Panc1 (cell line): ENCODE measurements at places on chromosomes 6 and 20.

- no peaks in the 10 kb centered on the region for H3K27me3 ChIP-seq
- no peak overlapping the region for H3K4me3 ChIP-seq
- DNase-seq = no peak
- no peaks in the 10 kb centered on the region for H3K4me1 ChIP-seq
- no peak overlapping the region for H3K27ac ChIP-seq
Observed at GRCh38 chr6:41560431-41561192, 14.4 kb downstream of the FOXP4 start.

DNA sequence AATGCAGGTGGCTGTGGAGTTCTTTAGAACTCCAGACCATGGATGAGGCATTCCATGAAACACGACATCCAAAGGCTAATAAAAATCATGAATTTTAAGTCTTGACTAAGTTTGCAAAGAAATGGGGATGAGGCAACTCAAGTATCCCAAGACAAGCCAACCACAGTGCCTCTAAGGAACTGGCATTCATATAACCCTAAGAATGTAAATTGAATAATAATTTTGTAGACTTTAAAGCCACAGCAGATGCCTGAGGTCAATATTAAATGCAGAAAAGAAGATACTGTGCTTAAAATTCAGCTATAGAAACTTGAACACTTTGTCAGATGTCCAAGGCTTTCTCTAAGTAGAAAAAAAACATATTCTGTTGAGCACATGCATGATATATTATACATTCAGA lies 54.5 kb downstream of the TFAP2B start:
- no peak overlapping the region for H3K27ac ChIP-seq
- no peak for DNase-seq
- no peaks in the 10 kb centered on the region for H3K4me1 ChIP-seq
- no peaks in the 10 kb centered on the region for H3K36me3 ChIP-seq
- no peak overlapping the region for H3K4me3 ChIP-seq

DNA sequence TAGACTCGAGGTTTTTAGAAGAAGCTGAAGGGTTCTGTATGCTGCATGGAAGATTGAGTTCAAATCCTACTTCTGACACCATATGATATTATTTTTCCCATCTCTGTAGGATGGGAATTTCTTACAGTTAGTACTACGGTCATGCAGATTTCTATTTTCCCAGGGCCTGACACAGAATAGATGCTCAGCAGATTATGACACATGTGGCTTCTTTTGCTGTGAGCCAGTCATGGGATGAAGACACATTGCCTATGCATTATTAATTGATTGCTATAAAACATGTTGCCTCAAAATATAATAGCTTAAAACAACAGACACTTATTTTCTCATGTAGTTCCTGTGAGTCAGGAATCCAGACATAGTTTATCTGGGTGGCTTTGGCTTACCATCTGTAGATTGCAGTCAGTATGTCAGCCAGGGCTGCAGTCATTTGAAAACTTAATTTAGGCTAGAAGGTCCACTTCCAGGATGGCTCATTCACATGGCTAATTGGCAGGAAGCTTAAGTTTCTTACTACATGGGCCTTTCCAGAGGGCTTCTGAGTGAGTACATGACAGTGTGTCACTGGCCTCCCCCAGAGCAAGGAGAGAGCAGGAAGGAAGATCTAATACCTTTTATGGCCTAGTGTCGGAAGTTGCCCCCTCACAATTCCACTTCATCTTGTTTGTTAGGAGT lies 29.5 kb downstream of the TOP1 start:
- no peaks in the 10 kb centered on the region for H3K36me3 ChIP-seq
- no peak overlapping the region for H3K27ac ChIP-seq
- no peak for DNase-seq
- H3K27me3 ChIP-seq = no peaks in the 10 kb centered on the region
- H3K4me3 ChIP-seq = no peak overlapping the region

GRCh38 chr20:11454966-11455799 lies 462.5 kb upstream of the BTBD3 start:
- H3K36me3 ChIP-seq = no peaks in the 10 kb centered on the region
- DNase-seq = peak; percentile 36
- peak overlapping the region; percentile 93 for H3K27ac ChIP-seq
- H3K4me3 ChIP-seq = peak overlapping the region; percentile 24

DNA sequence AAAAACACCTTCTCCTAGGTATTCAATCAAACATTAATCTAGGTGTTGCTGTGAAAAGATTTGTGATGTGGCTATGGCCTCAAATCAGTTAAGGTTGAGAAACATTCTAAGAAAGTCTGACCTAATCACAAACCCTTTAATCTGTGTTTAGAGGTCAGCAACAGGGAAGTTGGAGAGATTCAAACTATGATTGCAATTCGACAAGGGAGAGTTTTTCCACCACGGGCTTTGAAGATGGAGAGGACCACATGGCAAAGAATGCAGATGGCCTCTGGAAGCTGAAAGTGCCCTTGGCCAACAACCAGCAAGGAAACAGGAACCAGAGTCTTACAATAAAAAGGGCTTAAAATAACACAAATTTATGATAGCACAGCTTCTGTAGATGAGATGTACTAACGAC lies 29.6 kb upstream of the LGSN start:
- no peaks in the 10 kb centered on the region for H3K27me3 ChIP-seq
- H3K27ac ChIP-seq = no peak overlapping the region
- H3K4me1 ChIP-seq = no peaks in the 10 kb centered on the region
- DNase-seq = no peak
- no peaks in the 10 kb centered on the region for H3K36me3 ChIP-seq
- H3K4me3 ChIP-seq = no peak overlapping the region

DNA sequence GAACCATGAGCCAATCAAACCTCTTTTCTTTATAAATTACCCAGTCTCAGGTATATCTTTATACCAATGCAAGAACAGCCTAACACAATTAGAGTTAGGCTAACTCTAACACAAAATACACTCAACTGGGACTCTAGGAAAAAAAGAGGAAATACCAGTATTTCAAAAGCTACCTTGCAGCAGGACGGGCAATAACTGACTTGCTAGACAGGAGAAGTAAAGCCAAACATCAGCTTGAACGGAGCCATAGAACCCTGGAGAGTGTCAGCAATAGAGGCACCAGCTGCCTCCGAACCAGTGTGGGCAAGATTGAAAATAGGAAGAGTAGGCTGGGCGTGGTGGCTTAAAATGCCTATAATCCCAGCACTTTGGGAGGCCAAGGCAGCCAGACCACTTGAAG lies 162.0 kb upstream of the SOX4 start:
- no peaks in the 10 kb centered on the region for H3K4me1 ChIP-seq
- H3K4me3 ChIP-seq = no peak overlapping the region
- no peaks in the 10 kb centered on the region for H3K27me3 ChIP-seq
- H3K27ac ChIP-seq = no peak overlapping the region

GRCh38 chr20:31496761-31497295 lies 17.4 kb upstream of the HM13 start:
- H3K4me1 ChIP-seq = no peaks in the 10 kb centered on the region
- H3K36me3 ChIP-seq = no peaks in the 10 kb centered on the region
- 0 out of 2 replicates have a peak overlapping the region, but pooled peaks have one; percentile 2 for H3K4me3 ChIP-seq
- DNase-seq = no peak

- H3K4me3 ChIP-seq = no peak overlapping the region
- H3K27me3 ChIP-seq = no peaks in the 10 kb centered on the region
- H3K36me3 ChIP-seq = no peaks in the 10 kb centered on the region
Observed at GRCh38 chr6:19833947-19834346, 3.2 kb upstream of the ID4 start.

GRCh38 chr6:156780102-156780641 lies 3.0 kb downstream of the ARID1B start:
- peaks cover under 1% of the 10 kb centered on the region for H3K36me3 ChIP-seq
- H3K27me3 ChIP-seq = no peaks in the 10 kb centered on the region
- peaks cover 42% of the 10 kb centered on the region for H3K4me1 ChIP-seq
- H3K4me3 ChIP-seq = peak overlapping the region; percentile 95
- peak; percentile 77 for DNase-seq
- peak overlapping the region; percentile 95 for H3K27ac ChIP-seq

DNA sequence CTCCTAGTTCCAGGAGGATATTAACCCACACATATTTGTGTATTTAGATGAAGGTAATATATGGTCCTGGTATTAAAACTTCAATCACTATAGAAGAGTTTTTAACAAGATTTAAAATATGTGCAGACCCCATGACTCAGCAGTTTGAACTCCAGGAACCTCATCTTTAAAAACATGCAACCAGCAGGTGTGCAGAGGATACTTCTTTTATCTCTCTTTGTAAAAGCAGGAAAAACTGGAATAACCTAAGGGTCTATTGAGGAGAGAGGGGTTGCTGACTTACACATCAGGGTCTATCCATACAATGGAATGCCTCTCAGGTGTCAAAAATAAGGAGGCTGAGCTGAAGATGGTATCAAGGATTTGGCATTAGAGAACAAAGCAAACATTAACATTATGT lies 36.9 kb upstream of the TFAP2C start:
- no peaks in the 10 kb centered on the region for H3K36me3 ChIP-seq
- no peaks in the 10 kb centered on the region for H3K27me3 ChIP-seq
- H3K27ac ChIP-seq = no peak overlapping the region
- DNase-seq = no peak
- no peak overlapping the region for H3K4me3 ChIP-seq
